Fibroblast of skin of abdomen (primary cell): ENCODE measurements at places on chromosomes 1 and 21.

GRCh38 chr1:59078070-59078800 is 218.7 kb upstream of the FGGY start:
- no peak for DNase-seq

GRCh38 chr21:19141511-19141910 is 737.9 kb upstream of the TMPRSS15 start:
- DNase-seq, result no peak

DNA sequence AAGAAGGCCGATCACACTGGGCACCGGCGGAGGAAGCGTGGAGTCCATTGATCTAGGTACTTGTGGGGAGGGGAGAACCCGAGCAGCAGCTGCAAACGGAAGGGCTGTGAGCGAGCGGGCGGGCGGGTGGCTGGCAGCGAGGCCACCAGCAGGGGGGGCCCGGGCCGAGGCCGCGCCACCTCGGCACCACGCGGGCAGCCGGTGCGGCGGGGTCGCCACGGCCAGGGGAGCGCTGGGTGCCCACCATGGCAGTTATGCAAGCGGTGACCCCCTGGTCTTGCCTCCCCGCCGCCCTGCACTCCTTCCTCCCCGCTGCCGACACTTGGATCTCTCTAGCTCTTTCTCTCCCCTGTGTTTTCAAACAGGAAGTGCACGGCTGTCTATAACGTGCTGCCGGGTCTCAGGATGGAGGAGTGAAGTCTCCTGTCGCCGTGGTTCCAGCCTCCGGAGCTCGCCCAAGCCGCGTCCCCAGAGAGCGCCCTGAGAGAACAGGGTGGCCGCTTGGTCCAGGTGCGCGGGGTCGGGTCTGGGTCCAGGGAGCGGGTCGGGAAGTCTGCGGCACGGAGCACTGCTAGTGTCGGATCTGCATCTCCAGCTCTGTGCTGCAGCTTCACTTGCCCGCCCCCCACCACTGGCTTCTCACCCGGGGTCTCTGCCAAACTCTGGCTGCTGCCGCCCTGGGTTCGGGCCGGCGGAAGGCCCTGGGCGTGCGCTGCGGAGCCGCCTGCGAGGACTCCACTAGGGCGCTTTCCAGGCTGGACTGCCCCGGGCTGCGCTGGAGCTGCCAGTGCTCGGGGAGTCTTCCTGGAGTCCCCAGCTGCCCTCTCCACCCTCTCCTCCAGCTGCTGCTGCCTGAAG is 22.7 kb downstream of the LRRC8D start:
- DNase-seq, result peak; percentile 57

DNA sequence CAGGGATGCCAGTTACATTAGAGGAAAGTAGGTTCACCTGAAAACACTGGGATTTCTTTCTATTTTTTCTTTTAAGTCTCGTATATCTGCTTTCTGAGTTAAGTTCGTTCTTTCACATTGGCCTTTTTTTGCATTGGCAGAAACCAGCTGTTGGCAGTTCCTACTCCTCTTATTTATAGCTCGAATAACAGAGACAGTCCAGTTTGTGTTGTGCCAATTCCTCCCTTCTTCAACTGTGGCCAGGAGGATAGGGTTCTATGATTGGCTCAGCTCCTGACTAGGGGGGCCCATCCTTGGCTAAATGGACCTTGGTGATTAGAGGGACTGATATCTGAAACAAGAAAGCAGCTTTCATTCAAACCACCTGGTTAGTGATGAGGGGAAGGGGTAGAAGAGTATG is 115.8 kb downstream of the RPS6KC1 start:
- DNase-seq, result no peak
